Hippocampal formation (tissue), 2 donors: ENCODE measurements at places on chromosomes 1 and 21.

- no peak for DNase-seq
Observed at GRCh38 chr1:42777852-42778251, 6.9 kb upstream of the TMEM269 start.

DNA sequence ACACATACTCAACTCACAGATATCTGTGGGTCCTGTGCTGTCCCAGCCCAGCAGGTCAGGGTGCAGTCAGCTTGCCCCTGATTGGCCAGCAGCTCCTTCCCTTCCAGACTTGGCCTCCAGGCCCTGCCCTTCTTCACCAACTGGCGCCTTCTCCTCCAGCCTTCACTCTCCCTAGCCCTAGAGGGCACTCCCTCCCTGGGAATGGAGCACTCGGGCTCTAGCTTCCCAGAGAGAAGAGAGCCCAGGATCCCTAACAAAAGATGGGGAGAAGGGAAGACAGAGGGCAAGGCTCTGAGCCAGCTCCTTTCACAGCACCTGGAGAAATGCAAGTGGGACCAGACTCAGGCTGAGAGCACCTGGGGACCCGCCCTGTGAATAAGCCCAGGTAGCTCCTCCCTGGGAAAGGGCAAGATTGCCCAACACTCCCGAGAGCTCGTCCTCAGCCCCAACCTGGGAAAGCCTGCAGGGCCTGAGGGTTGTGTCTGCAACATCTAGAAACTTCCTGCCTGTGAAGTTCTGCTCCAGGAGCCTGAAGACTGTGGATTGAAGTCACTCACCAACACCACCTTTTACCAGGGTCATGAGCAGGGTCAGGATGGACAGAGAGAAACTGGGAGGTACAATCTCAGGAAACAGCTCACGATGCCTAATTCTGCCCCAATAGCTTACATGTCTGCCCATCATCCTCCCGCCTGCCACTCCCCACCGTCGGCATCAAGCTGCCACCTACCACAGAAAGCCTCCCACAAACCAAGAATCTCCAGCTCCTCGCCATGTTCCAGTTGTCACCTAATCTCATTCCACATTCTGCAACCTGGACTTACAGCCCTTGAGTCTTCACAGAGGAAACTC lies at the start of gene PGLYRP4:
PGLYRP4 (minus strand) TSS at position 331 of the 852 bp plus-strand sequence. CDS start 909 bp downstream, outside the sequence.
- DNase-seq = no peak

GRCh38 chr1:113536182-113536780 lies 146.0 kb downstream of the MAGI3 start:
- no peak for DNase-seq

- DNase-seq = no peak
Observed at GRCh38 chr1:160575112-160575664, 4.1 kb downstream of the CD84 start.

- no peak for DNase-seq
Observed at GRCh38 chr1:67607699-67608098, 77.3 kb upstream of the GADD45A start.

GRCh38 chr21:25556091-25556490 lies 51.2 kb downstream of the MRPL39 start:
- no peak for DNase-seq

GRCh38 chr1:26320896-26321295 lies 3.1 kb downstream of the CD52 start:
- DNase-seq = no peak

DNA sequence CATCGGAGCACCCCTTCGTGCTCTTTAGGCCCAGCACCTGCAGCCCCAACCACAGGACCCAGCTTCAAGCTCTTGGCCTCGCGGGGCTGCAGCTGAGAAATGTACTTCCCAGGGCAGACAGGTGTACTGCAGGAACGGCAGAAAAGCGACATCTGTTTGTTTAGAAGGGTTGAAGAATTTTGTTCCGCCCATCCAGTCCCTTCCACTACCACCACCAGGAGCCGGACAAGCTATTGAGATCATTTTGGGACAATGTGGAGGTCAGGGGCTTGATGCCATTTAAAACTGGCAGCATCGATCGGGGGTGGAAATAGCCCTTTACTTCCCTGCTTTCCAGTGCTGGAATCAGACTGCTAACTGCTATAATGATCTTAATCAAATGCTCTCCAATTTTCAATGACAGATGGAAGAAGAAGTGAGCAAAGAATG lies 1.7 kb downstream of the SERTAD4 start:
- no peak for DNase-seq

DNA sequence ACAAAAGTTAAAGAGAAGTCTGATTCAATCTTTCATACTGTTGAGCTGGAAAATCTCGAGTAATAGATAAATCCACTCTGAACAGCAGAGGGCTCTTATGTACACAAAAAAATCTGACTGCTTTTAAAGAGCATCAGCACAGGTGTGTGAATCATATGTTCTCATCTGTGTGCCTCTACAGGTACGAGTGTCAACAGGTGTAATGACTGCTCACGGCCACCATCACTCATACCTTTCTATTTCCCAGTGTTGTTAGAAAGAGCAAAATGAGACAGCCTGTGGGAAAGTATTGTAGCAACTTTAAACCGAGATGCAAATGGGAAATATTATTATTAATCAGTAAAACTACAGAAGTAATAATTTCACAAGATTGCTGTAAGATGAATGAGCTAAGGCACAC lies 49.0 kb upstream of the SCAF4 start:
- DNase-seq = no peak

GRCh38 chr1:234707641-234708040 lies 97.7 kb upstream of the IRF2BP2 start:
- DNase-seq = no peak

DNA sequence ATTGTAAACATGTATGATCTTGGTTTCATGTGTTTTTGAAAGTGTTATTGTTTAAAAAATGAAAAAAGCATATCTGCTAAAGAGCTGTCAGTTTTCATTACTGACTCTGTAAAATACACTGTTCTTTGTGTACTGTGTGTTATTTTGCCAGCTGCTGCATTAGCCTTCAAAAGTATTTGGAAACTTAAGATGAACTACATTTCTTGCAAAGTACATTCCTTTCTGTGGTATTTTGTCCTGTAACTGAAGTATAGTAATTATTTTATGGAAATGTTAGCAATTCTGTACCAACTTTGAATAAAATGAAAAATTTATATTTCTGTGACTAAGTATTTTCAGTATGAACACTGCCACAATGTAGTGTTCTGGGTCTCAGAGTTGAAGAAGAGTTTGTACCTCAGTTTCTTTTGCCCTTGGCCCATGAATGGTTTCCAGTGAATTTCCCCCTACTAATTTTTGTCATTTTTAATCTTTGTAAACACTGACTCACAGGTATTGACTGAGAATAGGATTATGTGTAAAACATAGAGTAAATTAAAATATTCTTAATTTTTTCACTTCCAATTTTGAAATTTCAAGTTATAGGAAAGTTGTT lies 32.7 kb downstream of the MRPS6 start:
- DNase-seq = no peak

- no peak for DNase-seq
Observed at GRCh38 chr1:13586001-13586400, 2.4 kb downstream of the PDPN start.

DNA sequence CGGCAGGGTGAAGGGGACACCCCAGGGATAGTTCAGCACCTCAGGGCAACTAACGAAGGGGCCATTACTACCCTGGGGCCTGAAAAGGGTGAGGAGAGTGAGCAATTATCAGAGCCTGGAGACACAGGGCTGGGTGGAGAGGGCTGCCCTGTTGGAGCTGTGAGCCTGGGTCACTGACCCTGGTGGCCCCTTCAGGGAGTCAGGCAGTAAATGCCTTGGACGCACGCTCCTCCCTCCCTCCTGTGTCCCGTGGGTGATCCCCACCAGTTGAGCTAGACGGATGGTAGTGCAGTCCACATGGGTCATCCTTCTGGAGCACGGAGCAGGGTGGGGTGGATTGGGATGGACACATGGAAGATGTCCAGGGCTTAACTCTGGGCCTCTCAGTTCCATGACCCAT lies 305.3 kb downstream of the PTPRU start:
- no peak for DNase-seq
